ENCODE measurements at places on chromosomes 3 and 15. TPM values are rescaled to one million over a fixed set of nuclear protein-coding genes. Genes with fewer than 3 reads are reported as not detected.

GRCh38 chr3:162332344-162332743, 835.7 kb downstream of the OTOL1 start:
- no peak for DNase-seq

DNA sequence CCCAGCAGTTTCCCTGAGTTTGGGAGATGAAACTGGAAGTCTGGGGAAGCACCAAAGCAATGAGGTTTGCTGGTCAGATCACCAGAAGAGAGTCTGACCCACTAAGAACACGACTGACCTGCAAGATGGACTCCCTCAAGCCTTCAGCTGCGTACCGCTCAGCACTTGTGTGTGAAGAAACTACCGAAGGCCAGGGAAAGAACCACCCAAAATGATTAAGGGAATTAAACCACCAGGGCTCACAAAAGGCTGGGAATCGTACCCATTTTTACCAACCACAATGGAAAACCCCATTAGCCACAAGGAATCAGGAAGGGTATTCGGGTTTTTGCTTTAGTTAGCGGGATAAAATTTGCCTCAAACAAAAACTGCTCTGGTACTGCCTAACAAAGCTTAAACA, 21.6 kb downstream of the ATP13A3 start:
- DNase-seq: no peak

GRCh38 chr3:31829826-31830426, 151.1 kb downstream of the OSBPL10 start:
- DNase-seq: no peak

- DNase-seq: no peak
Measured at GRCh38 chr15:25793354-25794050, 69.6 kb downstream of the ATP10A start.

- DNase-seq: no peak
Measured at GRCh38 chr15:47726399-47726823, 9.1 kb downstream of the SEMA6D start.

DNA sequence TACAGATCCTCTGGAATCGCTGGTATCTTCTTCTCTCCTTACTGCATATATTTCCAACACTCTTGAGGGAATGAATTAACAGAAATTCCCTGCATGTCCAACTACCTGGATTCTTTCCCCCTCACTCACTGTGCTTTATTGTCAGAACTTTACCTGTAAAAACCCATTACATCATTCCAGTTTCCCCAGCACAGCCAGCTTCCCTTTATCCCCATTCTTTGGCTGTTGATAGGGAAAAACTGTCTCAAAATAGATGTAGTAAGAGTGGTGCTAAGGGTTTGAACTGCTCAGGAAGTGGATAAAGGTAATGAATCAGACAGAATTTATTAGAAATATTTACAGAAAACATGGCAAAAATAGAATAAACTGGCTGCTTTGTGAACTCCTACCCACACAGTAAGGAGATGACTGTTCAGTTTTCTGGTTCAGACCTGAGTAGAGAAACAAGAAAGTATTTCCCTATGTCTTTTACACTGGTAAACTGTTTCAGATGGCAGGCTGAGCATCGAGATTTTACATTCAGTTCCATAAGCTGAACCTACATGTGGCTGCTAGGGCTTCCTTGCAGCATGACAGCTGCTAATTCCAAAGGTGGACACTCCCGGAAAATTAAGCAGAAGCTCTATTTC, 188.4 kb downstream of the CPNE4 start:
- DNase-seq: no peak

DNA sequence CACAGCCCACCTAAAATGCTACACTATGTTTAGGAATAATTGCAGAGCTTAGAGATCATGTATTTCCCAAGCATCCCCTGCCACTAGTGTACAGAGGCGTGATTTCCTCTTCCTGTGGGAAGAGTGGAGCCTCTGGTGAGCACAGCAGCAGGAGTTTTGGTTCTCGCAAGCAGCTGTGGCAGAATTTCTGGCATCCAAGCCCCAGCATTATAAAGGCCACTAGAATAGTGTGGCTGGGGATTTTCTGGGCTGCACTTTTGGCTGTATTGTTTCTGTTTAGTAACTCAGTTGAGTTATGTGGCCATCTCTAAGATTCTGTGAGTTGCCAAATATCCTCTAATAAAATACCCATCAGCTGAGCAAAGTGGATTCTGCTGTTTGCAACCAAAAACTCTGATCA, 64.7 kb downstream of the GPR176 start:
- DNase-seq: no peak

- no peak for DNase-seq
Measured at GRCh38 chr3:167323572-167323971, 56.5 kb downstream of the ZBBX start.

GRCh38 chr3:176814285-176814684, 383.0 kb downstream of the TBL1XR1 start:
- no peak for DNase-seq

- DNase-seq: no peak
Measured at GRCh38 chr3:144055604-144056003, 84.0 kb downstream of the DIPK2A start.

DNA sequence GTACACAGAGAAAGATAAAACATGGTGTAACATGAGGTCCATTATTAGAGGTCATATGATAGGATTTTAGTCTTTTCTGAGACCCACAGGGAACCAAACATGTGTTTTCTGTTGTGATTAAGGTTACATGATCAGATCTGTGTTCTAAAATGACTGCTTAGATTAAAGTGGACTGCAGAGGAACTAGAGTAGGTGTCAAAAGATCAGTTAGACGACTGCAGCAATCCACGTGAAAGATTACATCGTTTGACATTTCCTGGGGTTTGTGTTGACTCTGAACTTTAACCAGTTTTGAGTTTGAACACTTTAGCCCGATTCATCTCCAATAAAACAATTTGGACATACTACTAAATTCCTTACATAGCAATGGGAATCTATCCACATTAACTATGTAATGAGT, 5.1 kb downstream of the MIX23 start:
- no peak for DNase-seq

DNA sequence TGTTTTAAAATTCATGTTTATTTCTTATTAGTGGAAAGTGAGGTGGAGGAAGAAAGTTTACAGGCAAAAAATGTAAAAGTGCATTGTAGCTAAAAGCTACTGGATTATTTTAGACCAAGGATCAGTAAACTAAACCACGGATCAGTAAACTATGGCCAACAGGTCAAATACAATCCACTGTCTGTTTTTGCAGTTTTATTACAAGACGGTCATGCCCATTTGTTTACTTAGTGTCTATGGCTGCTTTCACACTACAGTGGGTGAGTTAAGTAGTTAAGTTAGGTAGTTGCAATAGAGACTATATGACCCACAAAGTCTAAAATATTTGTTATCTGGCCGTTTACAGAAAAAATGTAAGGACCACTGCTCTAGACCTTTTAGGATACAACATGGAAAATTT, 82.0 kb downstream of the NR2E3 start:
- DNase-seq: no peak

GRCh38 chr3:88444251-88444650, 294.5 kb downstream of the C3orf38 start:
- no peak for DNase-seq

Gene ISL2
- not detected for total RNA-seq

Gene GOLGA8O
- total RNA-seq: 2.4 TPM

Gene C3orf49
- total RNA-seq: not detected

Gene PIGBOS1
- 15.6 TPM for total RNA-seq

Gene KLHL6
- total RNA-seq: not detected

Gene SERPINI2
- total RNA-seq: not detected

Gene FEZF2
- not detected for total RNA-seq

Gene RETNLB
- not detected for total RNA-seq

Gene KY
- not detected for total RNA-seq

Gene LMOD3
- not detected for total RNA-seq
